Left ventricle myocardium superior (tissue), 1 donor: ENCODE measurements at places on chromosomes 13 and 19.
A peak's percentile ranks its signal among the peaks of the same experiment; 100 is the strongest.

DNA sequence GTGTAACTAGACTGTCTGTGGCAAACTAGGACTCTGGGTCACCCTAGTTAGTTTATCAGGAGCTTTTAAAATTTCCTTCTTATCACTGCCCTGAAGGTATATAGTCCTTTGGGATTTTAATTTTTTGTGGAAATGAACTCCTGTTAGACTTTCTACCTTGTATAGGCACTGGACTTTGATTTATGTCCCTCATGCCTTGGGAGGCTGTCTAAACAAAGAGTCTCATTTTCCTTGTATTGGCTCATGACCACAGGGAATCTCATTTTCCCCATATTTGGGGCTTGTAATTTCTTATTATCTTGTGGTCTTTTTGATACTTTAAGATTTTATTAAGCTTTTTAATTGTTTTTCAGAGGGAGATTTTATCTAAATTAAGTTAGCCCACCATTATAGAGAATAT, 21.4 kb downstream of the KCTD4 start:
- no peak for DNase-seq

- no peak for DNase-seq
These were observed 11.1 kb upstream of the RAB3A start for GRCh38 chr19:18214779-18215433.

DNA sequence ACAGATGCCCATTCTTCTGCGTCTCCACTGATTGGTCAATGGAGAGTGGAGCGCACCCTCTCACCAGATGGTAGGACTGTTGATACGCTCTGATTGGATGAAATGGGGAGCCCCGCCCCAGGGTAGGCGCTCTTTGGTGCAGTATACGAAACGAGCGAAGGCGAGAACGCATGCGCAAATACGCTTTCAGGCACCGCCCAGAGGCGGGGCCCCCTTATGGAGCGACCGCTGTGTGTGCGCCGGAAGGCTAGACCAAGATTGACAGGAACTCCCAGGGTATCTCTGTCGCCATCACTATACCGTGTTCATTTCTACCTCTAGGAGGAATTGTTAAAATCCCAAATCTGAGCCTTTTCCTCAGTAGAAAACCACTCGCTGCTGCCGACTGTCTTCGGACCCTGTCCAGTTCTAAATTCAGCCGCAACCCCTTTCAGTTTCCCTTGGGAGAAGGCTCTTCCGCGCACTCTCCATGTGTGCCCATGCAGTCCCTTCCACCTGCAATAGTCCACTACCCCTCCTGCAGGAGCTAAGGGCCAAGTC, 720 bp upstream of the HNRNPL start:
- peak; percentile 99 for DNase-seq

DNA sequence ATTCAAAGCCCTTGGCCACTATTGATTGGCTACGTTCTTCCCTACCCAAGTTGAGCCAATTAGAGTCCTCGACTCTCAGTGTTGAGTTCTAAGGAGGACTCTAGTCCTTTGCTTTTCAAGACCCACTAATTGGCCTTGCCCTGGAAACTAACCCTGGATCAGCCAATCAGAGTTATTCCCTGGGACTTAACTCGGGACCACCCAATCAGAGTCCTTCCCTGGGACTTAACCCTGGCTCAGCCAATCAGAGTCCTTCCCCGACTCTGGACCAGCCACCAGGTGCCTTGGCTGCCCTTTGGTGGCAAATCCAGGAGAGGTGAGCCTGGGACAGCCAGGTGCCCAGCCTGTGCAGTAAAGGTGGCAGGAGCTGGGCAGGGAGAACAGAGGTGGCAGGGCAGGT, 28.7 kb downstream of the ATP8B3 start:
- no peak for DNase-seq

GRCh38 chr19:56105090-56105701, 15.9 kb downstream of the ZNF787 start:
- peak; percentile 80 for DNase-seq

GRCh38 chr13:34748596-34748995, 193.5 kb upstream of the NBEA start:
- DNase-seq, result no peak

DNA sequence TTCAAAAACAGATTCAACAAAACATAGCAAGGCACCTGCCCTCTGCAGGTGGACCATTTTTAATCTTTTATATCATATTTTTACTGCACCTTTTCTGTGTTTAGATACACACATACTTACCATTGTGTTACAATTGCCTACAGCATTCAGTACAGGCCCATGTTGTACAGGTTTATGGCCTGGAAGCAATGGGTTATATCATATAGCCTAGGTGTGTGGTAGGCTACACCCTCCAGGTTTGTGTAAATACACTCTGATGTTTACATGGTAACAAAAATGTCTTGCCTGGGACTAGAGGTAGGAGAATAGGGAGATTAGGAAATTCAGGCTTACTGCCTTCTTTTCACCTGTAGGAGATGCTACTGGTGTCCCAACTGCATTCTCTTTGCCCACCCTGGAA, 8.2 kb upstream of the UBAC2 start:
- DNase-seq, result no peak

DNA sequence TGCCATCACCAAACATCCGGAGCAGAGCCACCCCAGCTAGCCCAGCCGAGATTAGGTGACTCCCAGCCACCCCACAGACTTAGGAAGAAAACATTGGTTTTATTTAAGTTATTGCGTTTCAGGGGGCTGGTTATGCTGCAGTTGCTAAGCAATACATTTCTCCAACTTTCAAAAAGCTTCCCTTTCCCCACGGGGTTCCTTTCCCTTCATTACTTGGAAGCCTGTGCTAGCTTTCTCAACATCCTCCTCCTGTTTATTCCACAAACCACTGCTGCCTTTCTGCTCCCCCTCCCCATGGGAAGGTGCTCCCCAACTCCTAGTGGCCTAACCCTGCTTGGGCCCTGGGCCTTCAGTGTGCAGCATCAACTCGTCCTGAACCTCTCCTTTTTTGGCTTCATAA, 52.6 kb downstream of the CDADC1 start:
- no peak for DNase-seq

GRCh38 chr13:35855531-35856019, 275.6 kb downstream of the DCLK1 start:
- no peak for DNase-seq

DNA sequence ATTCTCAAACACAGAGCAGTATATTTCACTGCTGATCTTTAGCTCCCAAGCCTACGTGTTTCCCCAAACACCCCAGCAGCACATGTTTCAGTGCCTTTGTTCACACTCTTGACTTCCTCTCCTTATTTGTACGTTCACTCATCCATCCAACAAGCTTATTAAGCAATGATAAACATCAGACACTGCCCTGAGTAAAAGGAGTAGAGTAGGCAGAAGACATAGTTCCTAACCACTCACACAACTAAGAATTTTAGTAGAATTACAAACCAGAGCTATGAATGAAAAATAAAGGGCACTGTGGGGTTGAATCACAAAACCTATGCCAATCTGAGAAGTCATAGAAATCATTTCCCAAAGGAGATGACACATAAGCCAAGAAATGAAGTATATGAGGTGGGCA, 213.5 kb downstream of the DIAPH3 start:
- no peak for DNase-seq

GRCh38 chr19:3537438-3538240, 1.3 kb upstream of the TEKTIP1 start:
- no peak for DNase-seq

- DNase-seq, result no peak
These were observed 610.7 kb downstream of the SLITRK5 start for GRCh38 chr13:88281841-88282240.

GRCh38 chr13:95176611-95177259, 124.5 kb downstream of the ABCC4 start:
- DNase-seq, result no peak

DNA sequence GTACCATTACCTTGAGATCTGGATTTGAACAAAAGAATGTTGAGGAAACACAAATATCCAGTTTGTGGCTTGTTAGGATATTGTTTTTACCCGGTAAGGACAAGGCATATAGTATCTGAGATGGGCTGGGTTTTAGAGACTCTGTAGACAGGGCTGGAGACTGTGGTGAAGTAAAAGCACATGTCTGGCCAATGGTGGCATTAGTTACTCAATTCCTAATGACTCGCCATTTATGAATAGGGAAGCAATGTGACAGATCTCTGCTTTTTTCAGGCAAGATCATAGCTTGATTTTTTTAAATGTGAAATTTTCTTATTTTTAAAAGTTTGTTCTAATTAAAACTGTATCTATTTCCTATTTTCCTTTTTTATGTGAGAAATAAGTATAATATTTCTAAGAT, 371.1 kb upstream of the SPRY2 start:
- DNase-seq, result no peak

DNA sequence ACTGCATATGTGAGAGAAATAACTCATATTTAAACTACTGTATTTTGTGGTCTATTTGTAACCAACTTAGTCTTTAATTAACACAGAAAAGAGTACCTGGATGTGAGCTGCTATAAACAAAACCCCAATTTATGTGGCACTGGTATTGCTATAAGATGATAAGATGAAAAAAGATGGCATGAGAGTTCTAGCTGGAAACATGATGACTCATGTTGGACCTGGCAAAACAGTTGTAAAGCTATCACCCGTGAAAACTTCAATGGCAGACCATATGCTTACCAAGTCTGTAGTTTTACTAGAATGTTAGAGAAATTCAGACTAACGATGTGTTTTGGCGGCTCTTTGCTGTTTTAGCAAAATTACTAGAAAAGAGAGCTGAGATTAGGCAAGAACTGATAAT, 69.6 kb upstream of the PCDH9 start:
- no peak for DNase-seq

GRCh38 chr19:17755977-17756670, 4.8 kb downstream of the FCHO1 start:
- peak; percentile 68 for DNase-seq

GRCh38 chr19:42475366-42475765, 32.6 kb upstream of the CXCL17 start:
- no peak for DNase-seq

GRCh38 chr13:109730812-109731335, 55.5 kb downstream of the IRS2 start:
- no peak for DNase-seq

GRCh38 chr19:42092350-42092749, 16.4 kb downstream of the ZNF574 start:
- DNase-seq, result no peak
